ENCODE measurements at places on chromosomes 1 and 21.

GRCh38 chr1:225827076-225827475 is 17.2 kb downstream of the EPHX1 start:
- no peak for DNase-seq

- no peak for DNase-seq
Measured at GRCh38 chr1:231210126-231210525, 30.9 kb upstream of the GNPAT start.

DNA sequence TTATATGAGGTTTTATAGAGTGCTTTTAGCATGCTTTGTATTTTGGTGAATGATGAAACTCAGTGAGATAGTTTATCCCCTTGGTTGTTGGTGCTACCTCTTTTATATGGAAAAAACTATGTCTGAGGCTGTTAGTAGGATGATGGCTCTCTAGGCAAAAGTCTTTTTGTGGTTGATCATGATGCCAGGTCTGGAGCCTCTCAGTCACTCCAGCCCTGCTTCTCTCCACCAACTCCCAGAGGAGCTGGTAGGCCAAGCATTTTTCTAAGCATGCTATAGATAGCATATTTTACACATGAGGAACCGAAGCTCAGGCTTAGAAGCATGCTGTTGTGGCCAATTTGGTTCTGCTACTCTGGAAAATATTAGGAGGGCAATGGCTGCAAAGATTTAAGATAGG is 82.2 kb downstream of the FMN2 start:
- no peak for DNase-seq

GRCh38 chr1:183003203-183003602 is 20.0 kb upstream of the LAMC1 start:
- DNase-seq: no peak

DNA sequence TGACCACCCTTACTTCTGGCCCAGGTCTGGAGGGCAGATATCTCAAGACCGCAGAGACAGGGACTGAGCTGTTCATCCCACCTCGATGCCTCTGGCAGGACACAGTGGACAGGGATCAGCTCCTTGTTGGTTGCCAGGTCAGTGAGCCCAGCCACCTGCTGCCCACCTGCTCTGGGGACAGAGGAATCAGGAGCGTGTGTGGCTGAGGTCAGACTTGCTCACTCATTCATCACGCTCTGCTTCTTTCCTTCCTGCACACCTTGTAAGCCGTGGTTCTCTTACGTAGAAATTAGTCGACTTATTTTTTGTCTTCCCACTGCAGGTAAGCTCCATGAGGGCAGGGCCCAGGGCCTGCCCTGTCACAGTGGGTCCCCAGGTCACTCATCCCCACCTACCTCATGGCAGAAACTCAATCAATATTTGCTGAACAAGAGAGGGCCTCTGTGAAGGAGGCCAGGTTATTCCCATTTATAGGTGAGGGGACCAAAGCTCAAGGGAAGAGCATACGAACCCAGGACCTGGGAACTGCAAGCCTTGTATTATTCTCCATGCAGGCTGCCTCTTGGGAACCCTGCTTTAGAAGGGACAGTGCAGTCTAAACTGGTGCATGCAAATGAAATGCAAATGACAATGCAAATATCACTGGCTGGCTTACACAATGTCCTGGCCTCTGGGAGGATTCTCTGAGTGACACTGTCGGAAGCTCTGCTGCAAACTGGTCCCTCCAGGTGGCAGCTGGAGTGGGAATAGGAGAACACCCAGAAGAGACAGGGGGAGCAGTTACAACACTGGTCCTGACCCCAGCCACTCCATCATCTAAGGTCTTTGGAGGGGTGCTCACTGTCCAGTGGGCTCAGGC is 58.4 kb upstream of the PAX7 start:
- no peak for DNase-seq

- no peak for DNase-seq
Measured at GRCh38 chr1:108502624-108503023, 52.5 kb downstream of the NBPF6 start.

- no peak for DNase-seq
Measured at GRCh38 chr1:44037154-44037553, 5.9 kb upstream of the SLC6A9 start.

DNA sequence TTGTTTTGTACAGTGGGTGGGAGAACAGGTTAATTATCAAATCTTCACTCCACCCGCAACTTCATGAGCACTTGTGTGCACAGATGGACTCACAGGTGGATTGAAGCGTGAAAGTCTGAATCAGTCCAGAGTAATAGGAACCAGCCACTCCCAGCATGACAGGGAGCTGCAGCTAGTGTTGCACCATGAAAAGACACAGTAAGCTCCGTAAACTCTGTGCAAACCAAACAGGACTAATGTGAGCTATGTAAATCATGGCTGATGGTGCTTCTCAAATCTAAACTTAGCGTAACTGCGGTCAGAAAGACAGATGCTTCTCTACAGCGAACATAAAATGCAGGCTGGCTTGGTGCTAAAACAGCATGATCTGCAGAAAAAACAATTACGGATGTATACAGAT is 114.4 kb downstream of the CENPF start:
- no peak for DNase-seq

DNA sequence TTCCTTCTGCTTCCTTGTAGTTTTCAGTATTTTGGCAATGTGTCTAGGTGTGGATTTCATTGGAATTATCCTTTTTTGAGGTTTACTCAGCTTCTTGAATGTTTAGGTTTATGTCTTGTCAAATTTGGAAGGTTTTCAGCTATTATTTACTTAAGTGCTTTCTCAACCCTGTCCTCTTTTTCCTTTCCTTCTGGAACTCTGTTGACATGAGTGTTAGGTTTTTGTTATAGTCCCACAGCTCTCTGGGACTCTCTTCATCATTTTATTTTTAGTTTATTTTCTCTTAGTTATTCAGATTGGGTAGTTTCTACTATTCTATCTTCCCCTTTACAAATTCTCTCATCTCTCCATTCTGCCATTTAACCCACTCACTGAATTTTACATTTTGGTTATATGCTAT is 63.1 kb upstream of the GPR88 start:
- DNase-seq: no peak

GRCh38 chr1:100614570-100614969 is 76.6 kb downstream of the GPR88 start:
- no peak for DNase-seq
